ENCODE measurements at places on chromosomes 3 and 15.

DNA sequence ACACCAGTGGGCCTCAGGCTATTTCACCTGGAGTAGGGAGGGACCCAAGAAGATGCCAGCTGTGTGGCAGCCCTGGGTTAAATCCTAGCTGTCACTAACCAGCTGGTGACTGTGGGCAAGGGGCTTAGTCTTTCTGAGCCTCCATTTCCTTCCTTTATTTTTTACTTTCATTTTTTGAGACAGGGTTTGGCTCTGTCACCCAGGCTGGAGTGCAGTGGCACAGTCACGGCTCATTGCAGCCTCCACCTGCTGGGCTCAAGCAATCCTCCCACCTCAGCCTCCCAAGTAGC, 108.0 kb upstream of the SMAD3 start:
- DNase-seq = no peak

- DNase-seq = no peak
These were observed 143.9 kb downstream of the APBA2 start for GRCh38 chr15:29029651-29030195.

DNA sequence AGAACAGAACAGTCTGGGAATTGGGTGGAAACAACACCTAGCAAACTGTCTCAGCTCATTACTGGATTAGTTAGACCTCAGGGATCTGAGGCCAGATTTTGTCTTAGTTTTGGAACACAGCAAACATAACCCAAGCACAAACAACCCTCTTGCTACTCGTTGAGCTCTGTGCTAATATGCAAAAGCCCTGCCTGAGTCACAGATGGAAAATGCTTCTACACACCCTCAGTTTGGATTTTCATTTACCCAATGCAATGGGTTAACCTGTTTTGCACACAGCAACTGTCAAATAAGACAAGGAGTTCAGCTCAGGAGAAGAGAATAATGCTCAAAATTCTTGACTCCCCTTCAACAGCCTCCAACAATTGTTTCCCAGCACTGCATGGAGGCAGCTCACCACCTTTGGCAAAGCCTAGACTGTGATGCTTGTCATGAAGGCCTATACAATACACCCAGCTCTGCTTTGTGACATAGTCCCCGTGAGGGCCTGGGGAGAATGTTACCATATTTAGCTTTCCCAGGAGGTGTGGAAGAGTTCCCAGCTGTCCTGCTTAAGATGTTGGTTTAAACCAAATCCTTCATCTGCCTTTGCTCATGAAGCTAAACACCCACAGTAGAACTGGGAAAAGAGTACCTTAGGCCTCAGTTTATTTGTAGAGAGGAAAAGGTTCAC, 68.9 kb upstream of the MNS1 start:
- no peak for DNase-seq

DNA sequence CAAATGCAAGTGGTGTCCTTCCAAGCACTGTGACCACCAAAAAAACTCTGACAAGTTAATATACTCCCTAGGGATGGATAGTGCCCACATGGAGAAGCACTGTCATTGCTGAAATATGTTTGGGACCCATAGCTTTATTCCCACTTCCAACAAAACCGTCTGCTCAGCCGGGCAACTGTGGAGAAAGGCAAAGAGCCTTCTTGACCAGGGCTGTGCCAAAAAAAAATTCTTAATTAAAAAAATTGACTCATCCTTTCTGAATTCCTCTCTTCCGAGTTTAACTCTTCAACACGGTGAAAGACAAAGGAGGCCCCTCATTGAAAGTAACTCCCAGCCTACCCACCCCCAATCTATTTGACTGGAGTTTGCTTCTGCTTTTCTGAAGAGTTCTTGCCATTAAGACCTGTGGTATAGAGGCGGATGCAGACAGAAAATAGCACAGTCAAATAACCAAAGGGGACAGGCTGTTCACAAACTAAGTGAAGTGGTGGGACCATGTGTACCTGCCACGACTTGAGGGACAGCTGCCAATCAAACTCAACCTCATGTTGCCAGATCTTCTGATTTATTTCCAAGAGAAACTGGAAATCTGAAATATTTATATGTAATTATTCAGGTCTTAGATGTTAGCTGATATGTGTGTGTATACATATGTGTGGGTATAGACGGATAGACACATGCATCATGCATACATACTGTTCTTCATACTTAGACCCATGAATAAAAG, 135.4 kb upstream of the PFN2 start:
- DNase-seq = no peak

DNA sequence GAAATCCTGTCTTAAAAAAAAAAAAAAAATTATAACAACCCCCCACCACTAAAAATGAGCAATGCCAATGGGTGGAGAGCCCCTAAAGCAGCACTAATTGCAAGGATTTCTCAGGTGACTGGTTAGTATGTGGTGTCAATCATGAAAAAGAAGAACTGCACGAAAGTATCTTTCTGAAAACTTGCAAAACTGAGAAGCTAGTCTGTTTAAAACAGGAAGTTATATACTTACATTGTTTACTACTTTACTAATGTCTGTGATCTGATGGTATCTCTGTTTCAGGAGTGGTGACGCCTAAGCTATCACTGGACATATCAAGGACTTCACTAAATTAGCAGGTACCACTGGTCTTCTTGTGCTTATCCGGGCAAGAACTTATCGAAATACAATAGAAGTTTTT, at the start of gene CCR3:
Gene CCR3, plus strand, starts transcription at position 341 of the 400 bp plus-strand sequence. CDS start 22,699 bp downstream, outside the sequence.
- DNase-seq = no peak

DNA sequence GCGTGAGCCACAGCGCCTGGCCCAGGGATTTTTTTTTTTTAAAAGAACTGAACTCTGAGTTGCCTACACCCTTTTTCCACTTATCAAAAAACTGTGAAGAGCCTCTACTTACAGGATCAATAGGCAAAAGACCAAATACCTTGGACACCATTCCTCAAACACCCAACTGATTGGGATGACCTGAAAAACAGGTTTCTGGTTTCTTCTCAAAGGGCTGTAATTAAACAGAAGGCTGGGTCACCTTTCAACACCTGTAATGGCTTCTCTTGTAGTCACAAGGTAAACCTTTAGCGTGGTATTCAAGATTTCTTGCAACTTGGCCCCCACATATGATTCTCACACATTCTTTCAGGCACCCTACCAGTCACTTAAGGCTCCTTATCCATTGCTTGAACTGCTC, 38.4 kb upstream of the PLXND1 start:
- DNase-seq = no peak

All from DMS 273 treated with DMSO at 0.1 percent for 48 hours (cell line).